ENCODE measurements at places on chromosomes 3 and 15.

DNA sequence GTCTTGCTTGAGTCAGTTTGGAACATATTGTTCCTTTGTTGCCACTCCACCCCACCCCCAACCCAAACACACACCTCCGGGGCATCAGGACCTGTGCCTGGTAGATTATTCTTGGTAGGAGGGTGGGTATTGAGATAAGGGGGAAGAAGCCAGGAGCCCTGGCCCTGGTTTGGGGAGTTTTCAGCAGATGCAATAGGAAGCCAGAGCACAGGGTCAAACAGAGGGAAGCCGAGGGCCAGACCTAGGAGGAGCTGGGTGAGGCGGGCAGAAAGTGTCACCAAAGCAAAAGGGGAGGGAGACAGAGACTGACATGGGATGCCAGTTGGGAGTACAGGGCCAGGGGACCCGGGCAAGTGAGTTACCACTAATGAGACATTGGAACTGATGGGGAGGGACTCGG lies 163.1 kb downstream of the RPLP1 start:
- no peak for DNase-seq

GRCh38 chr3:68771681-68772080 lies 160.7 kb downstream of the TAFA4 start:
- DNase-seq = no peak

- no peak for DNase-seq
These were observed 123.2 kb downstream of the PDCD6IP start for GRCh38 chr3:33921608-33922007.

- DNase-seq = peak; percentile 15
These were observed 11.5 kb downstream of the APH1B start for GRCh38 chr15:63288778-63289378.

- DNase-seq = no peak
These were observed 179.3 kb downstream of the FNDC3B start for GRCh38 chr3:172218350-172219323.

DNA sequence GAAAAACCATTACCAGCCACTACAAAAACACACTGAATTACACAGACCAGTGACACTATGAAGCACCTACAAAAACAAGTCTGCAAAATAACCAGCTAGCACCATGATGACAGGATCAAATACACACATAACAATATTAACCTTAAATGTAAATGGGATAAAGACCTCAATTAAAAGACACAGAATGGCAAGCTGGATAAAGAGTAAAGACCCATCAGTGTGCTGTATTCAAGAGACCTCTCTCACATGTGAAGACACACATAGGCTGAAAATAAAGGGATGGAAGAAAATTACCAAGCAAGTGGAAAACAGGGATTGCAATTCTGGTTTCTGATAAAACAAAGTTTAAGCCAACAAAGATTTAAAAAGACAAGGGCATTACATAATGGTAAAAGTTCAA lies 482.7 kb upstream of the MCTP2 start:
- no peak for DNase-seq

GRCh38 chr3:124680521-124680920 lies 49.7 kb upstream of the UMPS start:
- no peak for DNase-seq

DNA sequence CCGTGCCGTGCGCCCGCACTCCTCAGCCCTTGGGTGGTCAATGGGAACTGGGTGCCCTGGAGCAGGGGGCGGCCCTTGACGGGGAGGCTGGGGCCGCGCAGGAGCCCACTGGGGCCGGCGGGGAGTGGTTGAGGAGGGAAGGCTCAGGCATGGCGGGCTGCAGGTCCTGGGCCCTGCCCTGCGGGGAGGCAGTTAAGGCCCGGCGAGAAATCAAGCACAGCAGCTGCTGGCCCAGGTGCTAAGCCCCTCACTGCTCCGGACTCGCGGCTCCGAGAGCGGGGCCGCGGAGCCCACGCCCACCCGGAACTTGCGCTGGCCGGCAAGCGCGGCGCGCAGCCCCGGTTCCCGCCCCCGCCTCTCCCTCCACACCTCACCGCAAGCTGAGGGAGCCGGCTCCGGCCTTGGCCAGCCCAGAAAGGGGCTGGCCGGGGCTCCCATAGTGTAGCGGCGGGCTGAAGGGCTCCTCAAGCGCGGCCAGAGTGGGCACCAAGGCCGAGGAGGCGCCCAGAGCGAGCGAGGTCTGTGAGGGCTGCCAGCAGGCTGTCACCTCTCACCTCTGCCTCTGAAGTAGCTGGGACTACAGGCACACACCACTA lies 7.8 kb downstream of the GP9 start:
- no peak for DNase-seq
